NCI-H1105 (cell line): ENCODE measurements at places on chromosomes 7 and 10.

- DNase-seq = no peak
These were observed 71.5 kb downstream of the PRPF18 start for GRCh38 chr10:13658264-13658663.

DNA sequence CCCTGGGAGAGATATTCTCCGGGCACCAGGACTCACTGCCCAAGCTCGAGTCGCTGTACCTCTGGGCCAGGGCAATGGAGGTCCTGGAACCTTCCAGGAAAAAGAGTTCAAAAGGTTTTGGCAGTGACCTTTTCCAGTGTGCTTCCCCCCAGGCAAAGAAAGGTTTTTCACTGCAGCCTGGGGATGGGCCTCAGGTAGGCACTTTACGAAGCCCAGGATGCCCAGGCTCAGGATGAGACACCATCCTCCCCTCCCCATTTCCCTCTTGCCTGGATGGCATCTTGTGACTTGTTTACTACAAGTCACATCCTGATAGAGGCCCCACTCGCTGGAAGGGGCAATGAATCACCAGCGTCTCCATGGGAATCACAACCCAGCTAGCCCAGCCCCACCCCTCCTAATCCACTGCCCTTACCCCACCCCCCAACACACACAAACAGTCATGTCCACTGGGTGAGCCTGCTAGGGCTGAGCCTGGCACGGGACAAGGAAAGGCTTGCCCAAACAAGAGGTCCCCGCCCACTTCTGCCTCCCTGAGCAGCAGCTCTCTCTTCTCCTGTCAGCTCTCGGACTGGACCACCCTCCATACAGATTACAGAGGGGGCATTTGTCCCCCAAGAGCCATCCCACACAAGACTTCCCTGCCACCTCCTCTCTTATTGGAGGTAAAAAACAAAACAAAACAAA, 93.8 kb upstream of the SMNDC1 start:
- no peak for DNase-seq

GRCh38 chr10:131176907-131177306, 134.6 kb downstream of the TCERG1L start:
- no peak for DNase-seq

- DNase-seq = no peak
These were observed 22.7 kb upstream of the TOMM7 start for GRCh38 chr7:22845221-22845834.

DNA sequence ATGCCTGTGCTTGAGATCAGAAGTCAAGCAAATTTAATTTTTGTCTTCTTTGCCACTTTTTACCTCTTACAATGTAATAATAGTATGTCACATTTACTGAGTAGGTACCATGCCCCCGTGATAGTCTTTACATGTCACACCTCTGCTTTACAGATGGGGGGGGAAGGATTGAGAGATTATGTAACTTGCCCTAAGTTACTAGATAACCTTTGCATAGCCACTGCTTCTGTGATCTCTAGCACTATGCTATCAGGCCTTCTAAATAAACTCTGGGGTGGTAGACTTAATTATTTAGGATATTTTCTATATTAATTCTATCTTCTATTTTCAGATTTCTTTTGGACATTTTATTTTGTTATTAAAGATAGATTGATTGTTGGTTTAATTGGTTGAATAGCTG, 514.4 kb downstream of the SUGCT start:
- DNase-seq = no peak

DNA sequence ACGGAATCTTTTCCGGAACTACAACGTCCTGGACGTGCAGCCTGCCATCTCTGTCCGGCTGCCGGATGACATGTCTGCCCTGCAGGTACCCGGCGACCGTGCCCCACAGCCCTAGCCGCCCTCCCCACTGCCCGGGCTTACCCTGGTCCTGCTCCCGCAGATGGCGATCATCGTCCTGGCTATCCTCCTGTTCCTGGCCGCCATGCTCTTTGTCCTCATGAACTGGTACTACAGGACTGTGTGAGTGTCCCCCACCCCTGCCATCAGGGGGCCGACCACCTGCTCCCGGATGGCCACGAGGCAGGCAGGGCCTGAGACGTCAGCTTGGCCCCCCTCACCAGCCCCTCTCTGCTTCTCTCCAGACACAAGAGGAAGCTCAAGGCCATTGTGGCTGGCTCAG, 38.0 kb upstream of the VSIR start:
- DNase-seq = no peak

DNA sequence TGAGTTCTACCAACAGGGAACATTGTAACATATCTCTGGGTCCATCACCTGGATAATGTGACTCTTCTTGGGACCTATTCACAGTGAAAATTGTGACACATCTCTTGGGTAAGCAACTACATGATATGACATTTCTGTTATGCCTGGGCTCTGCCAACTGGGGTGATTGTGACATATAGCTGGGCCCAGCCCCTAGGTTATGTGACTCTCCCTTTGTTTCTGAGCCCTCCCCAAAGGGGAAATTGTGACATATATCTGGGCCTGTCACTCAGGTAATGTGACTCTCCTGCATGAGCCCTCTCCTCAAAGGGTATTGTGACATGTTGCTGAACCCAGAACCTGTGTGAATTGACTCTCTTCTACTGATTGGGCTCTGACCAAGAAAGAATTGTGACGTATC, 22.4 kb upstream of the ZNF107 start:
- no peak for DNase-seq

GRCh38 chr10:13351340-13351915, 3.3 kb upstream of the SEPHS1 start:
- no peak for DNase-seq

- DNase-seq = no peak
These were observed 503.2 kb downstream of the NRG3 start for GRCh38 chr10:82378146-82378545.

DNA sequence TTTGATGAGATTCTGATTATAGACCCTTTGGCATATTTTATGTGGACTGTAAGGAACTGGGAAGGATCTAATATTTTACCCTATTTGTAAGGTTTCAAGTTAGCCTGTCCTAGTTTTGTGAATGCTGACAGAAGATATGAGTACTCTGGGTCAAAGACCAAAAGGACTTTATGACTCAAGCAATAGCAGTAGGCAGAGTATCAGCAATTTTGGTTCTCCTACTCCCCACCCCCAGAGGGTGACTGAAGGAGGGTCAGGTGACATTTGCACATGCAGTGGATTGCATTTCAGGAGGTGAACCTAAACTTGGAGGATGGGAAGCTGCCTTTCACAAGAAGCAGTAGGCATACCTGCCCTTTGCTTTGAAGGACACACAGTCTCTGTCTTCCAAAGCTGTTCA, 84.0 kb upstream of the KLF6 start:
- DNase-seq = no peak

DNA sequence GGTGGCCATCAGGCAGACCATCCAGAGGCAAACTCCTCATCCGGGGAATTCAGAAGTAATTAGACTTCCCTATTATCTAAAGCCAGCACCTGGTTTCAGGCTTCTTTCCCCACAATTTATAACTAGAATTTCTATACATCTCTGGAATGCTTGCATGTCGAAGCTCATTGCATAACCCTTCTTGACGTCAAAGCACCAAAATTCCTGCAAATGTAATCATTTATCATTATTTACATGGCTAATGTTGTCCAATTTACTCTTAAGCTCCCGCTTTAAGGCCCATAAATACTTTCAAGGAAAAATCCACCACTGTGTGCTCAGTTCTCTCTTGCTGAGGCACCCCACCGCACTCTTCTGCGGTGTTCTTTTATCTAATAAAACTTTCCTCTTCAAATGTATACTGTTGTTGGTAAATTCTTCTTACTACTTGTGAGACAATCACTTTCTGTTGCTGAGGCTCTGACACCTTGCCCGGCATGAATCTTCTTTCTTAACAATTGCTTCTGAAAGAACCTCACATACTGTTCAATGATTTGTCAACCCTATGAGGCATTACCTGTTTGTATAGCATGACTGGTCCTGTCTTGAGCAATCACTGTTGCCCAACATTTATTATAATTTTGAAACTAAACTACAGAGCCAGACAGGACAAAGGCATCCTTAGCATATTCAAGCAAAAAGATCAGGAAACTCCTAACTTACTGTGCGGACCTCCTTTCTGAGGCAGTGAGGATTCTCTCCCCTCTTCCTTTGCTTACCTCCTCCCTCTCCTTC, 17.4 kb upstream of the GPR141 start:
- DNase-seq = no peak
